Muscle of leg (tissue), 16 donors: ENCODE measurements at places on chromosomes 12 and 14.
A peak's percentile ranks its signal among the peaks of the same experiment; 100 is the strongest.

DNA sequence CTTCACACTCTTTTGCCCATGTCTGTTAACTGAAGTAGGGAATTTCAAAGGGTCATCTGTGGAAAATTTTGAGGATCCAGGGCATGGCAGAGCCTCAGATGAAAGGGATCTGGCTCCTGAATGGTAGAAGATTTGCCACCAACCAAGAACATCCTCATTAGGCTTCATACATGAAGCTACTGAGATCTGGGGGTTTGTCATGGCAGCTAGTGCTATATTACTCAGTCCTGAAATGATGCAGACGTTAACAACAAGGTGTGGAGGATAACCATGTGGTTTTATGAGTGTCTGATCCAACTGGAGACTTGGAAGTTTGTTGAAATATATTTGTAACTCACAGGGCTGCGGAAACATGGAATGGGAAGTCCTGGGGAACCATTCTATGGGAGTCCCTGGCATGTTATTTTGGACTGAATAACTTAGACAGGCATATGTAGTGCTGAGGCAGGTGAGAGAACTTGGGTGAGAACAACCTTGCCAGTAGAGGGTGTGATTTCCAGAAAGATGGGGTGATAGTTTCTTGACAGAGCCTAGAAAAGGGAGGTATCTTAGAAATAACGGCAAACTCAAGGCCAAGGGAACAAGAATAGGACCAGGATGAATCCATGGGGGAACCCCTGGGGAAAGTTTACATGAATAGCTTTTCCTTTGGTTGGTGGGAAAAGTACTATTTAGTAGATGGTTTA, 42.0 kb upstream of the C12orf75 start:
- DNase-seq, result no peak

GRCh38 chr14:94081386-94081820, 293 bp downstream of the IFI27L1 start:
- no peak for DNase-seq

DNA sequence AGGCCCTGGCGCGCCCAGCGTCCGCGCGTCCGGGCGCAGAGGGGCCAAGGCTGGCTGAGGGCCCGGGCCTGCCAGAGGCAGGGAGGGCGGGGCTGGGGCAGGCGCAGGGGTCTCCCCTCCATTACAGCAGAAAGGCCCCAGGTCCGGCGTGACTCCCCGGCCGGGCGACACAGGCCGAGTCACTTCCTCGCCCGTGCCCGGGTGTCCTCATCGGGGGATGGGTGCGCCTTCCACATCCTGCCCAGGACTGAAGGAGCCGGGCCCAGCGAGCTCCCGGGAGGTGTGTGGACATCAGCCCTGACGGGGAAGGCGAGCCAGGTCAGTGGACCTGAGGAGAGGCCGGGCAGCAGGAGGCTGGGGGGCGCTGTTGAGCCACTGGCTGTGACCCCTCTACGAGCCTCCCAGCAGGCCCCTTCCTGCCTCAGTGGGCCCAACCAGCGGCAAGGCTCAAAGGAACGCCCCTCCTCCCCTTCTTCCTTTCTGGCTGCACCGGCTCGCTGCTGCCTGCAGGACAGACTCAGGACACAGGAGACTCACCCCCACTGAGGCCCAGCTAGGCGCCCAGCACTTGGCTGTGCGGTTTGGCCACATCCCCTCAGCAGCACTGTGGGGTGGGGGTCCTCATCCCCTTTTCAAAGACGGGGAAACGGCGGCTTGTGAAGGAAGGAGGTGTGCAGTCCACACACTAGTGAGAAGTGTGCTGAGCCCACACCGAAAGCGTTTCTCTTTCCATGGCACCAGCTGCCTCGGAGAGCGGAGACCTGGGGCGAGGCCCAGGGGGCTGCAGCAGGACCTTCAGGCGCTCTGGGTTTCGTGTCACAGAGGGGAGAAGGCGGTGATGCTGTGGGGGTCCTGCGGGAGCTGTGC, 606 bp downstream of the TNFAIP2 start:
- peak; percentile 66 for DNase-seq

- DNase-seq, result peak; percentile 90
Measured at GRCh38 chr12:116459916-116460663, 99.1 kb upstream of the MAP1LC3B2 start.

GRCh38 chr14:20970647-20970982, 15.3 kb downstream of the RNASE2 start:
- no peak for DNase-seq

- DNase-seq, result peak; percentile 83
Measured at GRCh38 chr12:29317556-29318363, 63.2 kb downstream of the ERGIC2 start.

DNA sequence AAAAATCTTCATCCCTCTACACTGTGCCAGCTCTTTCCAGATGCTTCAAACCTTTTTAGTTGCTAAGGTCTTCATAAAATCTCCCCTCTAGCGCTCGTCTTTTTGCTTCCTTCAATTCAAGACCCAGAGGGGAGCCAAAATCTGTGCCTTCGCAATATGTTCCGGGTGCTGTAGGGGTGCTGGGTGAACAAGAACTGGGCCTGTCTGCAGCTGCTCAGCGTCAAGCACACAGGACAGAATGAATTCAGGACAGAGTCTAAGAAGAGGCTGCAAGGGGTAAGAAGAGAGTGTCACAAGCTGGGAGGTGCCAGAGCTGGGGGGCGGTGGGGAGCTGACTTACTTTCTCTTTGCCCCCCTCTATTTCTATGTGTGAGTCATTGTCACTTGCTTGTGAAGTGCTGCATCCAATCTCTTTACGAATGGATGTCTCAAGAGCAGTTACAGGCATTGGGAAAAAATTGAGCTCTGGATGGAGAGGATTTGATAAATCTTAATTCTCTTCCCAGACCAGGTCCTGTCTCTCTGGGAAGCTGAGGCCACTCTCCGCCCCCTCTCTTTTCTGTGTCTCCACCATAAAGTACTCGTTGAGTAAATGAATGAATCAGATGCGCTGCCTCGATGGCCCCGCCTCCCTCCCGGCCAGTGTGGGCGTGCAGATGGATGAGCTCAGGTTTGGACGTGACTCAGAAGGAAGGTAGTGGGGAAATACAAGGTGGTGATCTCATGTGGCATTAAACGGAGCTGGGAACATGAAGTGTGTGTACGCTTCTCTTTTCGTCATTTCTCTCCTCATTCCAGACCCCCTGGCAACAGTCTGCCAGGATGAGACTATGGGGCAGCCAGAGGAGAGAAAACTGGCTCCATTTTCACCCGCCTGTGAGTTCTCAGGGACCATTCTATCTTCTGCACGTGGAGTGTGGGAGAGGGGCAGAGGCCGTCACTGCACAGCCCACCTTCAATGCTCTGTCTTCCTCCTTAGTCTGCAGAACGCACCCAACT, 91.3 kb downstream of the TSPAN9 start:
- peak; percentile 65 for DNase-seq

DNA sequence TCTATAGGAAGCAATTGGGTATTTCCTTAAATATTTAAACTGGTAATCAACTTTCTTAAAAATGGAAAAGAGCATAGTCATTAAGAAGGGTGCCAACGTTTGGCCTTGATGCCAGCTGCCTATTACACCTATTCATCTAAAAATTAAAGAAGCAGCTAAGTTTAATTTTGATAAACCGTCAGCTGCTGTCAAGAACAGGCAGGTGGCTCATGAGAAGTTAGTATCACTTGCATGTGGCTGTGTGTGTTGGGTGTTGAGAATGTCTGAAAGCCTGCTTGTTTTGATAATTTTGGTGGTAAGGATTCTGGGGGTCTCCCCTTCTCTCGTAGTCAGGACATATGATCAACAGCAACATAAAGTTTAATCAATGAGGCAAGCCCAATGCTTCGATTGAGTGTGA, 6.5 kb downstream of the GLRX5 start:
- no peak for DNase-seq

DNA sequence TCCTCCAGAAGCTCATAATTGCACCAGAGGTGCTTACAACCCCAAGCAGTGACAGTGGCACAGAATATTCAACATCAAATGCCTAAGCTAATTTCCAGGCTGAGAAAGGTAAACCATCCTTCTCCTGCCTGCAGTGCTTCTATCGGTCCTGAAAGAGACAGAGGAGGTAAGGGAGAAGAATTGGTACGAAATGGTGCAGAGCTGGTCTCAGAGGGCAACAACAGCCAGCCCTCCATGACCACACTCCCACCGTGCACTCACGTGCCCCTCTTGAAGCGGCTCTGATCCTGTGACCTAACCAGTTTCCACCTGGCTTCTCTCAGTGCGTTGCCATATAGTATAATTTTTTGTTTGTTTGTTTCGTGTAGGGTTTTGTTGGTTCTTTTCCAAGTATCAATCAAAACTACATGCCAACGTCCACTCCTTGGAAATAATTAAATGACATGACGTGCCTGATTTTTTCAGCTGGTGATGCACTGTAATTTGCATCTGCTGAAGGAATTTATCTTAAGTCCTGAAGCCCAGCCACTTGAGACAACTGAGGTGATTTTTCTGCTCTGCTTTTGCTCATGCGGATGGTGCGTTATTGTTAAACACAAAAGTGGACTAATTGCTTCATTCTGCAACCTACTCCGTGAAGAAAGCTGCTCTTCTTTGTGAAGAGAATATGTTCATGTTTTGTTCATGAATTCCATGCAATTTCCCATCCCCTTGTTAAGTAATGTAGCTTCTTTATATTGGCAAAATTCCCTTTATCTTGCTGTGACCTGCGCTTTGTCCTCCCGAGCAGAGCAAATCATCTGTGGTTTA, 1.3 kb upstream of the ATP2A2 start:
- no peak for DNase-seq

DNA sequence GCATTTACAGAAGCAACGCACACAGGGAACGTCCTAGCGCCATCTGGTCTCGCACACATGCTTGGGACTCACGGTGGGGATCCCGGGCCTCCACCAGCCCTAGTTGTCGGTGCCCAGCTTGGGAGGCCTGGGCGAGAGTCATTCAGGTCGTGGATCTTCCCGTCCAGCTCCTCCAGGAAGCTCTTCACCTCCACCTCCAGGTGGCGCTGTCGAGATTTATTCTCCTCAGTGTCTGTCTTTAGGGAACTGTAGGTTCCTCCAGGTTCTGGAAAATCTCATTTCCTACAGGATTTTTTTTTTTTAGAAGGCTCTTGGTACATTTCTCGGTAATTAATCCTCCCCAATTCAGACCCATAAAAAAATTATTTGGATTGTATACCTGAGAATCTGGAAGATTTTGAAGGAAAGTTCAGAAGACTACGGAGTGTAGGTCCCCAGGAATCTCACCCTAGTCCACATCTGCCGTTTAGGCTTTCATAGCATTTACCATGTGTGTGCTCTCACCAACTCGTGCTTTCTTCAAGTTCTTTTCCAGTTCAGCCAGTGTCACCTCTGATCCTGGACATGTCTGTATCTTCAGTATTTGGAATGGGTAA, 910.0 kb downstream of the TMEM121 start:
- DNase-seq, result no peak

- DNase-seq, result no peak
Measured at GRCh38 chr12:47165934-47166333, 86.2 kb upstream of the AMIGO2 start.

DNA sequence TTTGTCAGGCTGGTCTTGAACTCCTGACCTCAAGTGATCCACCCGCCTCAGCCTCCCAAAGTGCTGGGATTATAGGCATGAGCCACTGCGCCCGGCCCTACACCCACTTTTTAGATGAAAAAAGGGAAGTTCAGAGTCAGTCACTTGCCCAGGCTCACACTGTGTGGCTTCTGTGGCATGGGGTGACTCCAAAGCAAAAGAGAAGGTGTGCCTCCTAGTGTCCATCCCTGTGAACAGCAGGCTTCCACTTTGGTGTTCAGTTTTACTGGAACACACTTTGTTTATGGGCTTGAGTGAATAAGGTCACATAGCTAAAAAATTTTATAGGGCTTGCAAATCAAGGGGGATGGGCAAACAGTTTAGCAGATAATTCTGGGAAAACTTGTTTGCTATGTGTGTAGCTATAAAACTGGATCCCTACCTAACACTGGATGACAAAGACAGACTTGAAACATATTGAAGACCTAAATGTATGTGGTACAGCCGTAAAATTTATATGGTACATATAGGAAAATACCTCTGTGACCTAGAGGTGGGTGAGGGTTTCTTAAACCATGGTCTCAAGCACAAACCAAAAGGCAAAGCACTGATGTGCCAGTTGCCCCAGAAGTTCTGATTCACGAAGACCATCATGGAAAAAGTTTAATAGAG, 54.9 kb downstream of the EID3 start:
- DNase-seq, result peak; percentile 52

DNA sequence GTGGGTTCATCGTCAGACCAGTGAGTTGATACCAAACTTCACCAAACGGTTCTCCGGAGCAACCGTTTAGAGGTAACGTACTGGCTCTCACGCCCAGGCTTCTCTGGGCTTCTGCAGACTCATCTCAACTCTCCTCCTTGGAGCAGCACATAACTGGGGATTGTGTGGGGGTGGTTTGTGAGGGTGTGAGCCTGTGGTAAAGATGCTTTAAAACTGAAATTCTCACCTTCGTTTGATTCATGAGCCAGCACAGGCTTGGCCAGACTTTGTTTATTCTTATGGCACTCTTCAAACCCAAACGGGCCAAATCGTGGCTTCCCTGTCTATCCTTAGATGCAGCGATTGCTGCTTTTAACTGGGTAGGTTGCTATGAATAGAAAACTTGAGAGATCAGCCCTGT, 121.3 kb downstream of the SAMD4A start:
- no peak for DNase-seq

DNA sequence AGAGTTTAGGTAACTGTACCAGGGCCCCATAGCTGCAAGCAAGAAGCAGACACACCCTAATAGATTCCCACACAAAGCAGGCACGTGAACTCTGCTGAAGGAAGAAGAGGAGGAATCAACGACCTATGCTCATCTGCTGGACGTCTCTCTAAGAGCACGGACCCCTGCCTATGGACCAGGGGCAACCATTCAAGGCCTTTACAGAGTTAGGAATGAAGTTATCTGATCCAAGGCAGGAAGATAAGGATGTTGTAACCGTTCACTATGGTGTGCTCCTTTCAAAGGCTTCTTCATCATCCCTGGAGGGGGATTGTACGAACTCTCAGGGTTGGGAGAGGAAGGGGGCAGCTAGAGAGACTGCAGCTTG, 141.6 kb upstream of the PARP11 start:
- DNase-seq, result no peak

- DNase-seq, result peak; percentile 94
Measured at GRCh38 chr12:115213538-115214016, 529.6 kb upstream of the TBX3 start.

- no peak for DNase-seq
Measured at GRCh38 chr12:87836190-87836589, 193.0 kb downstream of the C12orf50 start.

DNA sequence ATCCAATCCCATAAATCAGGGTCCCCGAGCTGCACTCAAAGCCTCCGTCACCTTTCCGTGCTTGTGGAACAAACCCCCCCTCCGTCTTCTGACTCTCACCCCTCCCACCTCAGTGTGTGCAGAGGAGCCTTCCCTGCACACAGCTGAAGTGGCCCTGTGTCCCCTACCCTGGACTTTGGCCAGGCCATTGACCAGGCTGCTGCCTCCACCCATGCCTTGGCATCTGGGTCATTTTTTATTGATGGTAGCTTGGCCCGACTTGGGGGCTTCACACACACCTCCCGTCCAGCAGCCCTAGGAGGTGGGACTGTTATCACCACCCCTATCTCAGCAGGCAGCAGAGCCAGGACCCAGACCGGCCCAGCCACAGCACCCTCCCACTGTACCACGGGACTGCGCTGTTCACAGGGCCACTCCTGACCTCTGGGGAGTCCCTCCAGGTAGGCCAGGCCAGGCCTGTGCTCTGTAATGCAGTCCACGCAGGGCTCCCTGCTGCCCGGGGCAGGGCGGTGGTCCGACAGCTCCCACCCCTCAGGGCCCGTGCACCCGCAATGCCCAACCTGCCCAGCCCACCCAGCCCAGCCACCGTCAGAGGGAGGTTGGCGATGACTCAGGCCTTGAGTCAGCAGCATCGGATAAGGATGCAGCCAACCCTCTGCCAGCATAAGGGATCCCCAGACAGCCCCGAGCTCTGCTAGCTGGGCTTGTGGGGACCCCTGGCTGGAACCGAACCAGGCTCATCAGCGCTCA, 9.2 kb upstream of the INF2 start:
- no peak for DNase-seq
